ENCODE measurements at places on chromosomes 1 and 21.
A peak's percentile ranks its signal among the peaks of the same experiment; 100 is the strongest.

DNA sequence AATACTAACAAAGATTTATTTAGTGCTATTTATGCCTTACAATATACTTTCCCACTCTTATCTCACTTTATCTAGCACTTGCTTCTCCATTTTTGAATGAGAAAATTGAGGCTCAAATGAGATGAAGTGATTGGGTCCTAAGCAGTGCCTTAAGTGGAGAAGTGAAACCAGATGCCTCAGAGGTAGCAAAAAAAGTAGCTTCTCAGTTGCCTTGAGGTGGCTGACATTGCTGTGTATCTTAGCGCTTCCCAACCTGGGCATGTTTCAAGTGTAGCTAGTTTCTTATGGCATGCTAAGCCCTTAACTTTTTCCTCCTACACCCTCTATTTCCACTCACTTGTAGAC is 390.4 kb downstream of the OMA1 start:
- no peak for DNase-seq

DNA sequence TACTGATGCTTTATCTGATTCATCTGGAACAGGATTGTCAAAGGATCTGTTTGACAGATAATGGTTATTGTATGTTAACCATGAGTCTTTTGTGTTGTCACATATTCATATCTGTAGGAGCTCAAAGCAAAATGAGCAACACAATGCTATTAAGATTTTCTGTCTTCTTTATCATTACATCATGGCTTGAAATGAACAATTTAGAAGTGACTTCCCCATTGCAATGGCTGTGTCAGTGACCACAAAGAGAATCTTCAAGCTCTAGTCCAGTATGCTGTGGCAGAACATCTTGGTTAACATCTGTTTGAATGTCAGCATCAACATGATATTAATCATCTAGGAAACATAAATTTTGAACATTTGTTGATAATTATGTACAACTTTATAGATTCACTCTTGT is 1148.5 kb downstream of the PLA2G4A start:
- DNase-seq = no peak

- DNase-seq = no peak
Observed at GRCh38 chr21:25734654-25734903, 125 bp downstream of the ATP5PF start.

DNA sequence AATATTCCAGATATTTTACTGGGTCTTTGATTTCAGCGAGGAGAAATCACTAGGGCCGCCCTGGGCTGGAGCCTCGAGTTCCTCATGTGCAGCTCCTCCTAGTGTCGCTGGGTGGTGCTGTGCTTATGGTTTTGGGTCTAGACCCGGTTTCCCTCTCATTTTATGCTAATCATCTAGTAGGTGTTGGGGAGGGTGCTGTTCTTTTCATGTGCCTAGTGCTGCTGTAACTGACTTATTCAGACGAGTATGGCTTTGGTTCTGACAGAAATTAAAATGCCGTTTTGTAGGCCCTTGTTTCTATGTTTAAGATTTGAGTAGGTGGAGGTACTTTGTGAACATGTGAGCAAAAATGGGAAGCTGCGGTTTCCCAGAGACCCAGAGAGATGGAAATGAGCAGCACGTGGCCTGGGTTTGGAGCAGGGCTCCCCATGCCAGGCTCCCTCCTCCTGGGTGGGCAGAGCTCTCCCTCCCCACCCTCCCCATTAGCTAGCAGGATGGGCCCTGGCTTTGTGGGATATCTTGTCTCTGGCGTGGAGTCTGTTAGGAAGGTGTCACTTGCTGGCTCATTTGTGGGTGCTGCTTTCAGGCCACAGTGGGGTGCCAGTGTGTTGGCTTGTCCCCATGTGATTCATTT is 74.0 kb upstream of the GPR88 start:
- peak; percentile 15 for DNase-seq

- no peak for DNase-seq
Observed at GRCh38 chr1:23896491-23896890, 16.7 kb downstream of the CNR2 start.

- DNase-seq = no peak
Observed at GRCh38 chr1:7915826-7916500, 24.7 kb downstream of the TNFRSF9 start.

DNA sequence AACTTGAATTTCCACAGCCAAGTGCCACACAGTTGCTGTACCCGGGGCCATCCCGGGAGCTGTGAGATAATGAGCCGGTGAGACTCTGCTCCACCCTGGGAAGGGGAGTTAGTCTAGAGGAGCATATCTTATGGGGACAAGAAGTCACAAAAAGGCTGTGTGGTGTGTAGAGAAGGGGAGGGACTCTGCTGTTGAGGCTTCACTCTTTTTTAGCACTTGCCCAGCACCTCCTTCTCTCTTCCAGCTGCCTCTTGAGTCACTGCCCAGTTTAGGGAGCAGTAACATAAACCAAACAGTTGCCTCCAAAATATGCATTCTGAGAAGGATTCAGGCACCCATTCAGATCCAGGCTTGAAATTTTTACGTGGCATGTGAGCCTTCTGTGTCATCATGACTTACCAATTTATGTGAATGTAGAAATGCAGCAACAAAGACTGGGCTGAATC is 744 bp upstream of the WDR26 start:
- DNase-seq = no peak

DNA sequence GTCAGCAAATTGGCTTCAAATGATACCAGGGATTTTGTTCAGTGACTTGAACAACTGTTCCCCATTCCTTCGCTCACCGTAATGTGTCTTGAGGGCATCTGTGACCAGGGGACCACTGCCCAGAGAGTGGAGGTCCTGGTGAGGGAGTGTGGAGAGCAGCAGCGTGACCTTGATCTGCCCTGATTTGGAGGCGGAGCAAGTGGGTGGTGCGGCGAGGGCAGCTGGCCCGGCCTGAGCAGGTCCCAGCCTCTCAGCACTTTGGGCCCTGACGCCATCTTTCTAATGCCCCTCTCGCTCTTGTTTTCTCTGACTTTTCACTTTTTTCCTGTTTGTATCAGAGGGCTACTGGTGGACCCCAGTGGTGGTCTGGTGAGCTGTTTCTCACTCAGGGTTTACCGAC is 31.1 kb downstream of the DIP2A start:
- DNase-seq = no peak

GRCh38 chr1:220991506-220991905 is 112.3 kb downstream of the HLX start:
- no peak for DNase-seq

GRCh38 chr1:105087506-105087905 is 1337.8 kb downstream of the AMY1C start:
- no peak for DNase-seq

GRCh38 chr1:53575141-53575954 is 116.1 kb downstream of the DMRTB1 start:
- DNase-seq = no peak

DNA sequence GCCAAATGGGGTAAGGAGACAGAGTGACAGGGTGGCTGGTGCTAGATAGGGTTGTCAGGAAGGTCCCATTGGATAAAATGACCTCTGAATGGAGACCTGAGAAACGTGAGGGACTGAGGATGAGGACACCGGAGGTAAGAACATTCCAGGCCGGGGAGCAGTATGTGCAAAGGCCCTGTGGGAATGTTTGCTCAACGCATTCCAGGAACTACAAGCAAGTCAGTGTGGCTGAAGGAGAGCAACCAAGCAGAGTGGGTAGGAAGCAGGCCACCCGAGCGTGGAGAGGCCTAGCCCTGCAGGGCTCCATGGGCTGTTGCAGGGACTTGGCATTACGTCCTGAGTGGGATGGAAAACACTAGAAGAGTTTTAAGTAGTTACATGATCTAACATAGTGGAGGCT is 185.6 kb downstream of the ZBTB18 start:
- DNase-seq = no peak

DNA sequence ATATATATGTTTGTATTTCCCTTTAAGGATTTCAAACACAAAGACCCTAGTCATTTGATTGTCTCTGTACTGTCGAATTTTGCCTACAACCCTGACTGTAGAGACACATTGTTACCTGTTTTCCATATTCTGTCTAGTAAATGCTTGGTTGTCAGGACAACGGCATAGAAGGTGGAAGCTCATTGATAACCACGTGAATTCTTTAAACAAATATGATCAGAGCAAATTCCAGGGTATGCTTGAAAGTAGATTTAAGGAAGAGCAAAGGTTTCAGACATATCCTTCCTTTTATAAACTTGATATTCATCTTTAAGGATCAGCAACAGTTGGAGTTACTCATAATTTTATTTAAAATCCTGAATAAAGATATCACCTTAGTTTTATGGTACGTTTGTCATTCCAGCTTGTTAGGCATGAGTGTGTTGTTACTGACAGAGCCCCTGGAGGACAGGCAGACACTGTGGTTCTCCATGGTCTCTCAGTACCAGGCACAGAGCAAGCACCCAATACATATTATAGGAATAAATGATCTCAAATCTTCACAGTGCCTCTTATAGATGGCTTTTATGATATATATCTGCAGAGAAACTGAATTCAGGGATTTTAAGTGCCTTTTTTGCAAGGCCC is 203.2 kb downstream of the FGGY start:
- no peak for DNase-seq

DNA sequence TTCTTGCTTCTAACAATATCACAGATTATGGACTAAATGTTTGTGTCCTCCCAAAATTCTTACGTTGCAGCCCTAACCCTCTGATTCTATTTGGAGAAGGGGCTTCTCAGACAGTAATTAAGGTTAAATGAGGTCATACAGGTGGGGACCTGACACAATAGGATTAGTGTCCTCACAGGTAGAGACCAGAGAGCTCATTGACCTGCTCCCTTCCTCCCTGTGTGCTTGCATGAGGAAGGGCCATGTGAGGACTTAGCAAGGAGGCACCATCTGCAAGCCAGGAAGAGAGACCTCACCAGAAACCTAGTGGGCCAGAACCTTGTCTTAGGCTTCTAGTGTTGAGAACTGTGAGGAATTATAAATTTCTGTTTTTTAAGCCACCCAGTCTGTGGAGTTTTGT is 322.6 kb downstream of the SMYD3 start:
- no peak for DNase-seq

DNA sequence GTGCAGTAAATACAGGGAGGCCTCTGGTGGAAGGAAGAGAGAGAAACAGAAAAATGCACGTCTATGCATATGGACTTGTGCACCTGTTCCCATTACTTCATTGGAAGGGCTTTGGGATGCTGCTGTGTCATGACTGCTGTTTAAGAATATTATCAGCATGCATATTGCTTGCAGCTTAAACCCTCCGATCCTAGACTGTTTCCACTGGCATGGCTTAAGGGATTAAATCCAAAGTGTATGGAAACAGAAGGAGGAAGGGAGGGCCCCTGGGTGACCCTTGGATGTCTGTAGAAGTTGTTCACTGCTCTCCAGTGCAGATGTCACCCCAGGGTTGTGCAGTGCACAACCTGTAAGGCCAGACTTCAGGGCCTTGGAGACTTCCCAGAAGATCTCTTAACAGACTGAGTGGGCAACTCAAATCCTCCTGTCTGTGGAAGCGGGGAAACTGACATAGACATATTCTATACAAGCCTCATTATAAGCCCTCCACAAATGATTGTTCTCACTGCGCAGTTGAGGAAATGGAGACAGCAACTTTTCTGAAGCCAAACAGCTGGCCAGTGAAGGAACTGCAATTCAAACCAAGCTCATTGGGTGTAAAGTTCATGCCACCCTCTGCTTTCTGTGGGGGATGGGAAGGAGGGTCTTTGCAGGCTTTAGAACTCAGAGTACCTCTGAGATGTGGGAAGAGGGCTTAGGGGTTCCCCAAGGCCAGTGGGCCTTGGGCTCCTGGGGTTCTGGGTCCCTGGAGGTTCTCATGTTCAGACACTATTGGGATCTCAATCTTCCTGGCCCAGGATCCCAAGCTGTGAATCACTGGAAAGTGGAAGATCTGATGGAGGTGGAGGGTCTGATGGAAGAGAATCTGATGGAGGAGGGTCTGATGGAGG is 73.8 kb downstream of the UMODL1 start:
- DNase-seq = no peak

DNA sequence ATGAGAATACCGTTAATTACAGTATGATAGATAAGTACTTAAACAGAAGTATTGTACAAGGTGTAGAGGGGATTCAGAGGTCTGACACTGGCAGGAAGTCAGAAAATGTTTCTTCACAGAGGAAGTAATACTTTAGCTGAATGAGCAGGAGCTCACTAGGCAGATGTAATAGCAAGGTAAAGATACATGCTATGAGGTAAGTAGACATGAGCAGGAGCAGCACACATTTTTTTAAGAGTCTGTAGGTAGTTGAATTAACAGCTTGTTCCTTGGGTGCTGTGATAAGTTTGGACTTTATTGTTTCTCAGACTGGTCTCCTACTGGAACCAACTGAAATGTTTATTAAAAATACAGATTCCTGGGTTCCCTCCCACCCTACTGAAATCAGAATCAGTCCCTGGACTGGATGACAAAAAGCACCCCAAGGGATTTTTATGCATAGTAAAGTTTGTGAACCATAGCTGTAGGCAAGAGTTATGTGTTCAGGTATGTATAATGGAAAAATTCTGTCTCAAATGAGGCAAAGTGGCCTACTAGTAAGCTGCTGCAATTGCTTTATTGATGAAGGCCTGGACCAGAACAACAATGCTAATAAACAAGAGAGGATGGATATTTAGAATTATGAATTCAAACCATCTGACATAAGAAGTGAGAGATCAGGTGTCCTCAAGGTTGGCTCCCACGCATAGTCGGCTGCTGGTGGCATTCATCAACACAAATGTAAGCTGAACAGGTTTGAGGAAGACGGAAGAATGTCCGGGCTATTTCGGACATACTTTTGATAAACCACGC is 902 bp downstream of the AP4B1 start:
- no peak for DNase-seq

- DNase-seq = peak; percentile 42
Observed at GRCh38 chr1:51518033-51518585, 957 bp downstream of the EPS15 start.

DNA sequence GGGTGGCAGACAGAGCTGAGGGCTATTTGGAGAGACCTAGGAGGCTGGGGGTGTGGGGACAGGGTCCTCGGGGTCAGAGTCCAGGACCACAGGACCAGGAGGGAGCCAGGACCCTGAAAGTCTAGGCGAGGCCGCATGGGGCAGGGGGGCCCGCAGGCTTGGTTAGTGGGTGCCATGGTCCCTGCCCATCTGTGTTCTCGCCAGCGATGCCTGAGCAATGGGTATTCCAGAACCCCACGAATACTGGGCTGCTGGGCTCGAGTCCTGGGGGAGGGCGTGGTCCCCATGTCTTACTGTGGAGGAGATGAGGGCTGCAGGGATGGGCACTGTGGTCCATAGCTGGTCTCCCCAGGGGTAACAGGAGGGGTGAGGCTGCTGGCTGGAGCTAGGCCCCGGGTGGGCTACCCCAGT is 2.0 kb downstream of the KRTAP10-6 start:
- no peak for DNase-seq

DNA sequence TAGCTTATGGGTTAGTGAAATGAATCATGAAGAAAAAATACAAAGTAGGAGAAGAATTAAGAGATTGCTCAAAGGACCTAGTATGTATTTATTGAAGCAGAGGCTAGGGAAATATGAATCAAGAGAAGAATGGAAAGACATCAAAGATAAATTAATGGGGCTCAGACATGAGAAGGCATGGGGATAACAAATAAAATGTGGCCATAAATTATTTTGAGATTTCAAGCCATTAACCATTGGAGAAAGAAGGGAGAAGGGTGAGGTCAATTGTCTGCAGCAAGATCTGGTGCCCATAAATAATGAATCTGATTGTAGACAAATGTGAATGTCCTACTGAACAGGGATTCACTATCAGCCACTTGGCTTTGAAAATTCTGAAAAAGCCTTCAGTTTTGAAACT is 10.2 kb downstream of the KRTAP20-3 start:
- DNase-seq = no peak

- no peak for DNase-seq
Observed at GRCh38 chr1:215479567-215479966, 87.5 kb upstream of the KCTD3 start.

All from stimulated activated naive CD4-positive, alpha-beta T cell (primary cell).